ENCODE measurements at places on chromosomes 7 and 10. TPM values are rescaled to one million over a fixed set of nuclear protein-coding genes. Genes with fewer than 3 reads are reported as not detected.

GRCh38 chr10:102504179-102504975, 605 bp downstream of the SUFU start:
- DNase-seq: no peak

- no peak for DNase-seq
Measured at GRCh38 chr7:8638076-8638475, 204.7 kb downstream of the NXPH1 start.

- DNase-seq: no peak
Measured at GRCh38 chr10:11026773-11027172, 9.1 kb downstream of the CELF2 start.

Gene NFE2L3
- 0.55 TPM for total RNA-seq

Gene CDC14C
- not detected for total RNA-seq

GRCh38 chr7:45658716-45659495, 84.7 kb downstream of the ADCY1 start:
- DNase-seq: peak; percentile 77

DNA sequence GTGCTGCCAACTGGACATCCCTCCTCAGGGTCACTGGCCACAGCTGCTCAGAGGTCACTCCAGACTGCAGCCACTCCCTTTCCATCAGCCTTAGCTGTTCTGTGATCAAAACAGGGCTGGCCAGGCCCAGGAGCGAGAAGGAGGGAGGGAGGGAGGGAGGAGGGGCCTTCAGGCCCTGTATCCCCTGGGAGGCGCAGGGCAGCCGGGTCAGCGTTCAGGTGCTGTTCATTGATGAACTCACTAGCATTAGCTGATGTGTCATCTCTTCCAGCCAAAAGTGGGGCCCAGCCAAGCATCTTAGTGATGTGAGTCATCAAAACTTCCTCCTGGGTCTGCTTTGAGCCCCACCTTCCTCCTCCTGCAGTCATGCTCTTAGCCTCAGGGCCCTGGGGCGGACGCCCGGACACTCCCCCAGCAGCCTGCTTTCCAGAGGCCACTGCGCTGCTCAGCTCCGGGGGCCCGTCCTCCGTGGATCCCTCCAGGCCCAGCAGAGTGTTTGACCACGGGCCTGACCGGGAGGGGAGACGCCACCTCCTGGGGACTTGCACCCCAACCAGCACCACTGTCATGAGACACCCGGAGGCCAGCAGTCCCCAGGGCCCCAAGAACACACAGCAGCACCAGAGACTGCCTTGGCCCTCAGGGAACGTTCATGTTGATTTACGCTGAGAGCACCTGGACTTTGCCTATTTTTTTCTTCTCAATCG, 149.2 kb downstream of the PRKAG2 start:
- DNase-seq: peak; percentile 91

- DNase-seq: no peak
Measured at GRCh38 chr10:62844280-62845011, 28.3 kb upstream of the EGR2 start.

Gene LRRD1
- not detected for total RNA-seq

Gene MYOZ1
- total RNA-seq: 0.78 TPM

DNA sequence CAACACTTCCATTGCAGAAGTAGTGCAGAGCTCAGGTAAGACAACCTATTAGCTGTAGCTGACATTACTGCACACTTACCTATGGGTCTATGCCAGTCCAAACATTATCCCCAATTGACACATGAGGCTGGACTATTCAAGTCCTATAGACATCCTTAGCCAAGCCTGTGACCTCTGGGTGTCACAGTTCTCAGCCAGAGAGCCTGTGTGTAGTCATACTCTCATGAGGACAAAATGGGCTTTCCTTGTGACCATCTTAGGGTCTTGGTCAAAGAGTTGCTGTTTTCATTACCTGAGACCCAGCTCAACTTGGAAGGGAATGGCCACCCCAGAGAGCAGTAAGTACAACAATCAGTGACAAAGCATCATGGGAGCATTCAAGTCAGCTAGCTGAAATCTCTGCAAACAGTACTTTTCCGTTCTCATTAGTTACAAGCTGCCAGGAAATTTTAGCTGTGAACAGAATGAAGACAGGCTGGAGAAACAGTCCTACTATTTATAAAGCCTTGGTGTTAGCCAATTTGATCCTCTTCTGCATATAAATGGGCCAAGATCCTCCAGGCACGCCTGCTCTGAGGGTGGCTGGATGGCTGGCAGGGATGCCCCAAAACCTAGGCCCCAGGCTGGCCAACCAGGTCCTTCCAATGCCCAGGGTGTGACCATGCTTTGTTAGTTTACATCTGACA, 44.3 kb downstream of the NUDCD3 start:
- DNase-seq: no peak

- DNase-seq: no peak
Measured at GRCh38 chr7:156386097-156386496, 254.5 kb upstream of the RNF32 start.

- no peak for DNase-seq
Measured at GRCh38 chr10:30537586-30537985, 92.0 kb downstream of the LYZL2 start.

DNA sequence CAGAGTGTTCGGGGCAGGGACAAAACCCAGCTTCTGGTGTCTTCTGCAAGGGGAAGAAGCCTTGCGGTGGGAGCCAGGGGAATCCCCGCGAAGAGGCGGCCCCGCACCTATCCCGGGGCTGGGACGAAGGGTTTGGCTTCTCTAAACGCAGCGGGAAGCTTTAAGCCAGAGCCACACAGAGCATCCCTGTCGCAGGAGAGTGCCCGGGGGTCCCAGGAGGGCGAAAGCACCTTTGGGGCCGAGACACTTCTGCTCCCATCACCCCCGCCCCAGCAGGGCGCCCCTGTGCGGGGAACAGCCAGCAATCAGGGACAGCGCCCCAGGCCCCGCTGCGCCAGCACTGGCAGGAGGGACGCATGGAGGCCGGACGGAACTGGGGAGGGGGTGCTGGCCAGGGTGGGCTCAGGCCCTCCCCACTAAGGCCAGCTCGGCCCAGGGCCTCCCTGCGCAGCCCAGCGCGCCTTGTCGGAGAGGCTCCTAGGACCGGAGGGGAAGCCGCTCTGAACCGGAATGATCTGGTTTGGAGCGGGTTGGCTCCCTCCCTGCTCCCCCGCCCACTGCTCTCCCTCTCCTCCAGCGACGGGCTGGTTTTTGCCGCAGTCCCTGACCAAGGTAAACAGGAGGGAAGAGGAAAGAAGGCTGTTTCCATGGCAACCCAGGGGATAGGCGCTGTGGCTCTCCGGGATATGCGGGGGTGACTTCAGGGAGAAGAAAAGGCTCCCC, 63.9 kb downstream of the TMEM209 start:
- DNase-seq: peak; percentile 85

- no peak for DNase-seq
Measured at GRCh38 chr7:142804728-142805207, 34.0 kb downstream of the PRSS2 start.

DNA sequence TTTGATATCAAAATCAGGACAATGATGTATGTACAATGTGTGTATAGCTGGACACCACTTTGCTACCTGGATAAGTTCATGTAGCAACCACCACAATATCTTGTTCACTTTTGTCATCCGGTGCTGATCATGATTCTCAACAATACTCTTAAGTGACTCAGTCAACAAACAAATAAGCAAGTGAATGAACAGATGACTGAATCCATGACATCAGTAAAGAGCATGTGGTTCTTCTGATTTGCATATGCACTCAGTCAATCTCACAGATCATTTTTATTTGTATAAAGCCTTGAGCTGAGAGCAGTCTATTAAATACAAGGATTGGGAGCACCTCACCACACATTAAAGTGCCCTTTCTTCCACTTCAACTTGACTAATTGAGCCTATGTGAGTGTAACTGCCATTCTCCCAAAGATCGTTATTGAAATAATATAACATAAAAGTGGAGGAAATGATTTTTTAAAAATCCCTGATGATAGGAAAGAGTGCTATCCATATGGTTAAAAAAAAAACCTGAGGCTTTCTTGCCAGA, 69.5 kb downstream of the NPSR1 start:
- DNase-seq: no peak

Gene ICA1
- 2.2 TPM for total RNA-seq

DNA sequence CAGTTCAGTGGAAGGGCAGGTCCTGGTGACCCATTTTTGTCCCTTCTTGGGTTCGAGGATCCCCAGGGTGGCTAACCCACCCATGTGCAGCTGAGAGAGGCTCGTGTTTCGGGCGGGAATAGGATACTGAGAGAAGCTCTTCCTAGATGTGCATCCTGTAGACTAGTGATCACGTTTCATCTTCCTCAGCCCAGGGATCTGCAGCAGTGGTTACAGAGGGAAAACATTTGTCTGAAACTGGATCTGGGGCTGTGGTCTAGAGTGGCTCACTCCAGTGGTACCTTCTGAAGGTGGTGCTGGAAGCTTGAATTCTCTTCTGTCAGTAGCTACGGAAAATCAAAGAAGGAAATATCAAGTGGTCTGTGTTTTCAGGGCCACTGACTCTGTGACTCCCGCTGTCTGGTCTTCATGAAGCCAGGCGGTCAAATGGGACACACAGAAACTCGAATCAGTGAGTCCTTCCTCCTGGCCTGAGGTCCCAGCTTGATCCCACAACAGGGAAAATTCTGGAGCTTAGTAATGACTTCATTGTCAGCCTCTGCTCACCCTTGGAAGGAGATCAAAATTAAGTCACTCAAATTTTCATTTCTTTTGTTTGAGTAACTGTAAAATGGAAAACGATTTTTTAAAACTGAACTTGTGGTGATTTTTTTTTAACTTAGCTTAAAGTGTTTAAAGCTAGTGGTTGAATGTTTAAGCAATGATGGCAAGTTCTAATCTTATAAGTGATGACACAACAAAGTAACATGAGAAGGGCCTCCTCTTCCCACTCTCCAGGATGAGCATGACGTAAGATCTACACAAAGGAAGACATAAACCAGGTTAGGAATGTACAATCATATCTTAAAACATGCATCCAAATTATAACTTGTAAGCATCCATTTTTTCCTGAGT, 469.3 kb upstream of the KLF6 start:
- DNase-seq: no peak

Gene AOAH
- total RNA-seq: not detected

GRCh38 chr10:43114743-43115611, 23.3 kb upstream of the CSGALNACT2 start:
- DNase-seq: no peak

- DNase-seq: no peak
Measured at GRCh38 chr7:2431260-2431867, 28.0 kb downstream of the CHST12 start.

DNA sequence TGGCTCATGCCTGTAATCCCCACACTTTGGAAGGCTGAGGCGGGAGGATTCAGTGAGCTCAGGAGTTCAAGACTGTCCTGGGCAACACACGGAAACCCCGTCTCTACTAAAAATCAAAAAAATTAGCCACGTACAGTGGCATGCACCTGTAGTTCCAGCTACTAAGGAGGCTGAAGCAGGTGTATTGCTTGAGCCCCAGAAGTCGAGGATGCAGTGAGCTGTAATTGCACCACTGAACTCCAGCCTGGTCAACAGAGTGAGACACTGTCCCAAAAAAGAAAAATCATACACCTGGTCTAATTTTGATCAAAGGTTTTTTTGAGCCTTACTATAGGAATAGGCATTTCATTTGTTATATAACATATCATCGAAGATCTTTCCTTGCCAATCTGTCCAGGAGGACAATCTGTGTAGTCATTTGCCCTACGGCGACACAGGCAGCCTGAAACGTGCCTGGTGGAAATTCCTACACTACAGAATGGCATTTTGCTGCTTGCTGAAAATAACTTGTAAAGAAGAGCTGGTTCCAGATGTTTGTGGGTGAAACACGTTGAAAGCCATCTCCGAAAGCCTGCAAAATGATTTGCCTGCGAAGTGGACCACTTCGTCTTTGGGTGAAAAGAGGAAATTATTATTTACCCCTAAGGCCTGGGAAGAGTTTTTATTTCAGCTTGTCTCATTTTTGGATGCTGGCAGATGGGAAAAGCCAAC, 31.3 kb upstream of the GDI2 start:
- DNase-seq: no peak

GRCh38 chr7:148983200-148984146, 44.8 kb downstream of the PDIA4 start:
- DNase-seq: no peak

- DNase-seq: no peak
Measured at GRCh38 chr10:2921956-2922680, 145.2 kb upstream of the PFKP start.

GRCh38 chr10:119296703-119297102, 89.3 kb downstream of the GRK5 start:
- no peak for DNase-seq

DNA sequence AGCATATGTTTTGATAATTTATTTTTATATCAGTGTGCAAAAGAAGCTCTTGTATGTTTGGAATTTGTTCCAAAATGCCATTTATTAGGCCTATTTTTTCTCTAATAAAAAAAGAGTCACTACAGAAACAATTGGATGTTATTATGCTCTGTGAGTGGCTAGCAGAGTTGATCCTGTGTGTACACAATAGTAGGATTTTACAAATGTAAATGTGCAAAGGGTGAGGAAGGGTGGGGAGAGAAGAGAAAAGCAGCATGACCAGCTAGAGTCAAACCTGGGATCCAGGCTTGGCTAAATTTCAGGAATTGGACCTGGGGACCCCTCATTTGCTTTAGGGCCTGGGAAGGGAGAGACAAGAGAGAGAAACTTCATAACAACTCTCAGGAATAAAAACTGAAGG, 32.5 kb downstream of the SEMA3A start:
- no peak for DNase-seq

DNA sequence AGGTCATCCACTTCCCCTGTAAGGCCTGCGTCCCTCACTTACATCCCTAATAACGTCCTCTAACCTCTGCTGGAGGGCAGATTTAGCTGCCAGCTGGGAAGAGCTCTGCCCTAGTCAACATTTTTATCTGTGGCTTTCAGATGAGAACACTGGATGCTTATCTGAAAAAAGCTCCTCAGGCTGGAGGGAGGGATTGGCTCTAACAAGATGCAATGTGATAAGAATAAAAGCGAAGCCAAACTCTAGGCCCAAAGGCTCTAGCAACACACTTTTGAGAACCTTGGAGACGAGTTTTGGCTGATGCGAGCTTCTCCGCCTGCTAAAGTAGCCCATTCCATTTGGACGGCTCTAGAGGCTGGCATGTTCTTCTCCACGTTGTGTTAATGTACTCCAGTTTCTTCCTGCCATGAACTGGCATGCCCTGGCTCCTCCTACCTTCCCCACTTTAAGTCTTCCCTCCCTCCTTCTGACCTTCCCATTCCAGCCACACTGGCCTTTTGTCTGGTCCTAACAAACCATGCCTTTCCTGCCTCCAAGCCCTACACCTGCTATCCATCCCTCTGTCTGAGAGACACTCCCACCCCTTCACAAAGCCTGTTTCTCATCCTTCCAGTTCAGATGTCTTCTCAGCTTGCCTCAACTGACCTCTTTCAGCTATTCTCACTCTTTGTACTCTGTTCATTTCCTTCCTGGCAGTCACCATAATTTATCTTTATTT, 62.5 kb upstream of the ATRNL1 start:
- DNase-seq: no peak

DNA sequence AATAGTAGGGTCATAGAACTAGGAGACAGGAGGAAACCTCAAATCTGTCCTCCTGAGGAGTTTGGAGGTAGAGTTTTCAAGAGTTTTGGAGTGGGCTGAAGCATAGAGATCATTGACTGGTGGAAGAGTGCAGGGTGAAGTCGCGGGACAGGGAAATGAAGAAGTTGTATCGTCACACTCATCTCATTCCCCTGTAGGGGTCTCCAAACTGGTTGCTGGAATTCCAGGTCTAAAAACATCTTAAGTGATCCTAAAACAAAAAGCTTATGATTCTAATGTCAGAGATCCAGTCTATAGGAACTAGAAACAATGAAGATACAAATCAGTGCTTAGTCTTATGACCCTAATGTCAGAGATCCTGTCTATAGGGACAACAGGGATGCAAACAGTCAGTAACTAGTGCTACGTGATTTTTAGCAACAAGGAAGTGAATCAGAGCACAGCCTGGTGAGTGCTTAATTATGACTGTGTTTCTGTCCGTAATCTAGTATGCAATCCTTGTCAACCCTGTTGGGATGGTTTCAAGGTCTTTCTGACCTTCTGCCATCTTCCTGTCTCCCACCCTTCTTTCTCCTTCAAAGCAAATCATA, 139.4 kb downstream of the SKIDA1 start:
- DNase-seq: no peak

Measured in osteocyte (in vitro differentiated cells).